ENCODE measurements at places on chromosomes 13 and 19.
A peak's percentile ranks its signal among the peaks of the same experiment; 100 is the strongest.

DNA sequence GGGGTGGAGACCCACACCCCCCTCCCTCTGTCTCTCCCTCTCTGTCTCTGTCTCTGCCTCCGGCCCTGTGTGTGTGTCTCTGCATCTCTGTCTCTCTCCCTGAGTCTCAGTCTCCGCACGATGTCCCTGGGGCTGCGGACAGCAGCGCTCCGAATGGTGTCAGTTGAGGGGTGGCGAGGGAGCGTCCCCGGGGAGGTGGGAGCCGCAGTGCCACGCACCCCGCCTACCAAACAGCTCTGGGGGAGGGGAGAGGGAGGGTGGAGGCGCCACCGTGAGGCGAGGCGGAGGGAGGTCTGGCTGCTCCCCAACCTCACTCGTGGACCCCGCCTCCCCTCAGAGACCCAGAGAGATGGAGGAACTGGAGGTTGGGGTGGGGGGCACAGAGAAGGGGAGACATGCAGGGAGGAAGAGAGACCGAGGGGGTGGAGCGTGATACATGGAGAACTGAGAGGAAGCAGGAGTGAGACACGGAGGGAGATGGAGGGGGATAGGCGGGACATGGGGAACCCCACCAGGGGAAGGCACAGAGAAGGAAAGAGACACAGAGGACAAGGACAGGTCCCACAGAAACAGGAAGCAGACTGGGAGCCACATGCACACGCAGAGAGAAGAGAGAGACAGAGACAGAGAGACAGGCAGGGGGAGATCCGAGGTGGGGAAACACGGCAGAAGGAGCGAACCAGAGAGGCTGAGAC lies 7.2 kb downstream of the ERFL start:
- DNase-seq, result no peak

DNA sequence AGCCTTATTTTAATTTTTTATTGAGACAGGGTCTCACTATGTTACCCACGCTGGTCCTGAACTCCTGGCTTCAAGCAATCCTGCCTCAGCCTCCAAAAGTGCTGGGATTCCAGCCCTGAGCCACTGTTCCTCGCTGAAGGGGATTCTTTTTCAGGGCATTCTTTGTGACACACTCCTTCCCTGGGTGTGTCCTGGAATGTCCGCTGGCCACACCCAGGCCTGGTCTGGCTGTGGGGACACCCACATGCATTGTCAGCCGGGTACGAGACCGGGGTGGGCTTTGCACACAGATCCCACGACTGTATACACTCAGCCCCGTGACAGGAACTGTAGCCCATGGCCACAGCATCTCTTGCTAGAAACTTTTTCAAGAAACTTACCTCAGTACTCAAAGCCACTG lies 34.4 kb upstream of the GATAD2A start:
- DNase-seq, result no peak

GRCh38 chr13:51675385-51675784 lies 91.1 kb downstream of the WDFY2 start:
- no peak for DNase-seq

DNA sequence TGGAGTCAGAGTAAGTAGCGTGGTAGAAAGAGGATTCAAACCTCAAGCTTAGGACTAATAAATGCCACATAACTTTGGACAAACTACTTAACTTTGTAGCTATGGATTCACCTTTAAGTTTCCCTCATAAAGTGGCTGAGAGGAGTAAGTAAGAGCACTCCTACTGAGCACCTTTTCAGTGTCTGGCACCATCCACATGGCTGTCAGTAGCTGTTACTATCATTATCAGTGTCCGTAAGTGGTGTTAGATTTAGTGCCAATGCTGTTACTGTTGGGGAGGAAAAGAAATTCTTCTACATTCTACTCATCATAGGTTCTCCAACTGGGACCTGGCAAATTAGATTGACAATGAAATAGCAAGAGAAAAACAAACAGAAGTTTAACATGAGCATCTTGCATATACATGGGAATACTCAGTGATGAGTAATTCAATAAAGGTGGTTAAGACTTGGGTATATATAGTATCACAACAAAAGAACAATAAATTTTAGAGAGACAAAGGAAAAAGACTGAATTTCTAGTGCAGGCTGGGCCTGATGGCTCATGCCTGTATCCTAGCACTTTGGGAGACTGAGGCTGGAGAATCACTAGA lies 165.6 kb upstream of the NBEA start:
- DNase-seq, result no peak

DNA sequence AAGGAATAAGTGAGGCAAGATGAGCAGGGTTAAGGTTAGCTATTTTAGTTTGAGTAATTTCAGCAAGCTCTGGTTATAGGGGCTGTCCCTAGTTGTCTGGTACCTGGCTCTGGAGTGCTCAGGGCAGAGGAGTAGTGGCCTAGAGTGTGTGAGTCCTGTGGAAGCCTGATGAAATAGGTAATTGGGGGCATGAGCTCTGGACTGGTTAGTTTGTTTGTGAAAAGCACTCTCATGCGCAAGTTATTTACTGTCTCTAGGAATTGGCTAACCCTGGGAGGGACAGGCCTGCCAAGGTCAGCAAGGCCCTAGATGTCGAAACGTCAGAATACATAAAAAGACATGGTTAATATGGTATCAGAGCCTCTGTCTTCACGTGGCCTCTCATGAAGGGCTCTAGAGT lies 900.1 kb downstream of the PCDH17 start:
- DNase-seq, result no peak

DNA sequence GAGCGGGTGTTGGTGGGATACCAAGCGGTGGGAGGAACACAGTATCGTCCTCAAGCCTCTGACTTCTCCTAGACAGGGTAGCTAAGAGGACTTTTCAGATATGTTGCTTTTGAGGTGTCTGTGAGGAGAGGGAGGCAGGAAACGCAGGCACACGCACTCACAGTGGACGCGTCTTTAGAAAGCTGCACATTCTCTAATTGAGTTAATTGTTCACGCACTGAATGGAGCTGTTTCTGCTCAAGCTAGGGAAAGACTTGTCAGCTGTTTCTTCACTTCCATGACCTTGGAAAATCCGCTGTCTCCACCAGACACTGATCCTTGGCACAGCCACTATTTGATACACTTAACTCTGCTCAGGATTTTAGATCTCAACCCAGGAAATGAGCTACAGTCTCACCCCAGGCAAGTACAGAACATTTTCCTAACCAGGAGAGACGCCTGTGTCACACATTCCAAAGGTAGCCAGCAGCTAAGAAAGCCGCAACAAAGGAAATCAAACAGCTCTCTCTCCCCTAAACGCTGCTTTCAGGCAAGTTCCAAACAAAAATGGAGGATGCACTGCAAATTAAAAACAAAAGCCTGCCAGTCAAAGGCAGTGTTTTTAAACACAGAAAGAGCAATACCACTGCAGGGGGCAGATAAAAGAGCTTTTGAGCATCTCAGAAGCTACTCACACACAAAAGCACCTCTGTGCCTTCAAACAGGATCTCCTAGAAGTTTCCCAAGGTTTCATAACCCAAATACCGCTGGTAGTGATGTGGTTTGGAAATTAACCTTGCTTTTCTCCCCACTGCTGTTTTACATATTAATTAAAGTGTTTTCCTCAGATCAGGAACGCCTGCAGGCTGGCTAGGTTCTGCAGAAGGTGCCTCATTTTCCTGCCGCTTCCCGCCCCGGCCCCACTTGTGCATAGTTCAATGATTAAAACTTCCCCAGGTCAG lies 57.3 kb downstream of the IRS2 start:
- no peak for DNase-seq

GRCh38 chr13:105663182-105663581 lies 872.3 kb downstream of the EFNB2 start:
- DNase-seq, result no peak

- DNase-seq, result no peak
Measured at GRCh38 chr13:30998136-30999088, 66.0 kb downstream of the TEX26 start.

DNA sequence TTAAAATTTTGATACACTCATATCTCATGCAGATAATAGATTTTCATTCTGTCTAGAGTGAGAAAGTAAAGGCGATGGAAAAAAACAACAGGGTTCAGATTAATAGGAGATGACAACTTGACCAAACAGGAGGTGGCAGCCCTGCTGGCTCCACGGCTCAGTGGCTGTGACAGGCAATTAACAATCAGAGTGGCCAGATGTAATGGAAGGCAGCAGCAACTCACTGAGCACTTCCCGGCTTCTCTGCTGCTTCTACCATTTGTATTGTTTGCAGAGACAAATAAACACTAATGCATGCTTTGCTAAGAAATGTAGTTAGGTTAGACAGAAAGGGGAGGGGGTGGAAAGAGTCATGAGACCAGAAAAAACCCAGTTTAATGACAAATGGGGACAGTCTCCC lies 473.0 kb upstream of the SLC10A2 start:
- no peak for DNase-seq

- DNase-seq, result no peak
Measured at GRCh38 chr13:107852072-107852471, 363.3 kb downstream of the LIG4 start.

DNA sequence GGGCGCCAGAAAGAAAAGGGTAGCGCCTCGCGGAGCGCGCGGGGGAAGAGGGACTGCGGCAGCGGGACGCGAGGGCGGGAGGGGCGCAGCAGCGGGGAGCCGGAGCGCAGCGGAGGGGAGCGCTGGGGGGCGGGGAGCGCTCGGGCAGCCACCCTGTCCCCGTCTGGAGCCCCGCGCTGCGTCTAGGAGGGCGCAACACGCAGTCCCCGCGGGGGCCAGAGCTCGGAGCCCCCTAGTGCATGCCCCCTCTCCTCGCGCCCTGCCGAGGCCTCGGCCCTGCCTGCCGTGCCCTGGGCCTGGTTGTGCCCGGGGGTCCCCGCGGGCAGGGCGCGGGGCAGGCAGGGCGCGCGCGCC lies 37.9 kb downstream of the SOX1 start:
- no peak for DNase-seq

DNA sequence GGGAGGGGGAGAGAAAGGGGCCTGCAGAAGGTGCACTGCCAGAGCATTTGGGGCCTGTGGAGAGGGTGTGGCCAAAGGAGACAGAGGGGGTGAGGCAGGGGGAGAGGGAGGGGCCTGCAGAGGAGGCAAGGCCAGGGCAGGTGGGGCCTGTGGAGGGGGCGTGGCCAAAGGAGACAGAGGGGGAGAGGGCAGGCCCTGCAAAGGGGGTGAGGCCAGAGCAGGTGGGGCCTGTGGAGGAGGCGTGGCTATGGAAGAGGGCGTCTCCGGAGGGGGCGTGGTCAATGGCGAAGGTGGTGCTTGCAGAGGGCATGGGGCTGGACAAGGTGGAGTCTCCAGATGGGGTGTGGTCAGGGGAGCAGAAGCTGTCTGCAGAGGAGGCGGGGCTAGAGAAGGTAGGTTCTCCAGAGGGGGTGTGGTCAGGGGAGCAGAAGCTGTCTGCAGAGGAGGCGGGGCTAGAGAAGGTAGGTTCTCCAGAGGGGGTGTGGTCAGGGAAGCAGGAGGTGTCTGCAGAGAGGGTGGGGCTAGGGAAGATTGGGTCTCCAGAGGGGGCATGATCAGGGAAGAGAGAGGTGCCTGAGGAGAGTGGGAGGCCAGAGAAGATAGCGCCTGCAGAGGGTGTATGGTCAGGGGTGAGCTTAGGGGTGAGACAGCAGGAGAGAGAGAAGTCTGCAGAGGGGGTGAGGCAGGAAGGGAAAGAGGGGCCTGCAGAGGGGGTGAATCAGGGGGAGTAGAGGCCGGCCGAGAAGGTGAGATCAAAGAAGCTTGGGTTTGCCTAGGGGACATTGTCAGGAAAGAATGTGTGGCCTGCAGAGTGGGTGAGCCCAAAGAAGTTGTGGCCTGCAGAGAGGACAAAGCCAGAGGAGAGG lies 3.4 kb downstream of the PRR36 start:
- DNase-seq, result peak; percentile 60

- DNase-seq, result no peak
Measured at GRCh38 chr19:40331052-40331451, 17.1 kb downstream of the C19orf47 start.

GRCh38 chr19:1650650-1651567 lies 1.5 kb downstream of the TCF3 start:
- DNase-seq, result no peak

DNA sequence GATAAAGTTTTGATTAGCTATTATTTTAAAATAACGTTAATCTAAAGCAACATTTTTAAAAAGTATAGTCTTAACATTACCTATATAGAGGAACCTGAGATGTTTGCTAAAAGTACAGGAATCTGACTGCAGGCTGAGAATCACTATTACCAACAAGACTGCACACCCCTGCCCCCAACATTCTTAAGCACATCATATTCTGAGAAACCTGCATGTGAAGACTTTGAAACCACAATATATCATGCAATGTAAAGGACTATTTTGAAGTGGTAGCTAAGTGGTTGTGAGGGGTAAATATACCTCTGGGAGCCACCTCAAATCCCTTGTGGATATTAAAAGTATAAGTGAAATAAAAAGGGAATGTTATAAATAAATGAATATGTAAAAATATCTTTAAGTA lies 119.0 kb upstream of the KLF12 start:
- no peak for DNase-seq

DNA sequence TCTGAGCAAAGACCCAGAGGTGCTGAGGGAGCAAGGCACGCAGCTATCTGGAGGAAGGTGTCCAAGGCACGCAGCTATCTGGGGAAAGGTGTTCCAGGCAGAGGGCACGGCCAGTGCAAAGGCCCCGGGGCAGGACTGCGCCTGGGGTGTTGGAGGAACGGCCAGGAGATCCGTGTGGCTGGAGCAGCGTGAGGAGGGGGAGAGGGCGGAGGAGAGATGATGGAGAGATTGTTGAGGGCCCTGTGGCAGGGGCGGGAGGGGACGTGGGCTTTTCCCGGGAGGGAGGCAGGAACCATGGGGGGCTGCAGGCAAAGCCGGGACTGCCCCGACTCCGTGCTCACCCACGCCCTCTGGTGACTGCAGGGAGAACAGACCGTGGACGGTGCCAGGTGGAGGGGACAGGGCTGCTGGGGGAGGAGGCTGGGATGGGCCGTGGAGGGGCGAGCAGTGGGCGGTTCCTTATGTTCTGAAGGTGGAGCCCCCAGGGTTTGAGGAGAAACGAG lies 13.3 kb upstream of the MISP start:
- no peak for DNase-seq

- peak; percentile 36 for DNase-seq
Measured at GRCh38 chr19:33778089-33778791, 18.4 kb upstream of the KCTD15 start.

DNA sequence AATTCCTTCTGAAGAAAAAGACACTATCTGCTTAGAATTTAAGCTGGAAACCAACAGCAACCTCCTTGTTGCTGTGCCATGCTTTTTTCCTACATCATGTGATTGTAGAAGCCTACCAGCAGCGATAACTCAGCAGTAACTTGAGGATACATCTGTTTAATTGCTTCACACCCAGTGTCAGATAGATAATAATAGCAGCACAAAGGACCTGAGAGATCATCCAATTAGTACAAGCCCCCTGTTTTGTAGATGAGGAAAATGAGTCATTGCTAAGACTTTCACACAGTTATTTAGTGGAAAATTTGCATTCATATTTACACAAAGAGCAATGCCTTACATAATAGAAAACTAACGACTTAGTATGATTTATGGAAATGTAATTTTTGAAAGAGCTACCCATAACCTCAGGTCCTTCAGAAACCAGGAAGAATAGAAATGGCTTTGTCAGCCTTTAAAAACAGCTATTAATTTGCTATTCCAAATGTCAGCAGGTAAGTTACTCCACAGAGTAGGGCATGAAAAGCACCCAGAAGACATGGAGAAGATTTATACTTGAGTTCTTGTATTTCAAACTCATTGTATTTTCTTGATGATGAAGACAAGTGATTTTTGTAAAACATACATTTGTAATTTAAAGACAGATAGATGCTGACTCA lies 93.7 kb upstream of the SGCG start:
- DNase-seq, result no peak

GRCh38 chr13:80072231-80072630 lies 268.7 kb downstream of the SPRY2 start:
- no peak for DNase-seq

GRCh38 chr19:47660435-47660832 lies 51.5 kb downstream of the BICRA start:
- no peak for DNase-seq

Data from RCC 7860 (cell line).